ENCODE measurements at places on chromosomes 1 and 21.

DNA sequence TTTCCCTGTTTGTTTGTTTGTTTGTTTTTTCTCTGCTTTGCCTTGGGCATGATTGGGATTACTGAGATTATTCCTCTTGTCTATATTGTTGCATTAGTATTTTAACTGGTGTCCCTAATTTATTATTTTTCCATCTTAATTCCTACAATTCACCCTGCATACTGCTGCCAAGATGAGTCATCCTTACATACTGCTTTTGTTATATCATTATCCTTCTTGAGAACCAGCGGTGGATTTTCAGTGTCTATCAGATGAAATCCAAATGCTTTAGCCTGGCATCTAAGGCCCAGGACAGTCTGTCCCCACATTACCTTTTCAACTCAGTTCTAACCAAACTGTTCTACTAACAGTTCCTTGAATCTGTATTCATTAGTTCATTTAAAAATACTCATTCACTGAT lies 101.7 kb downstream of the OLFML2B start:
- no peak for DNase-seq

DNA sequence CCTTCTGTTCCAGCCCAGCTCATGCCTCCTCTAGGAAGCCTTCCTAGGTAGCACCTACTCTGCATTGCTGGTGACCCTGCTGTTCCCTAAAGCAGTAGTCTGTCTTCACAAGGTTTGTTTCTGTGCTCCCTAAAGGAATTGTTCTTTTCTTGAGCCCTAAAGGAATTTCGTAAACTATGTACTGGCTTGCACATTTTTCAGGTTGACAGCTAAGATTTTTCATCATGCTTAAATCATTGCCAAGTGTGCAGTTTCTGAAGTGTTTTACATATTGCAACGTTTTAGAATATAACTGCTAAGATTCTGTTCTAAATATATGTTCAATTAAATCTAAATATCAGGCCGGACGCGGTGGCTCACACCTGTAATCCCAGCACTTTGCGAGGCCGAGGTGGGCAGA lies 13.1 kb downstream of the S100A16 start:
- no peak for DNase-seq

GRCh38 chr1:203818399-203818798 lies 23.0 kb downstream of the ZBED6 start:
- no peak for DNase-seq

DNA sequence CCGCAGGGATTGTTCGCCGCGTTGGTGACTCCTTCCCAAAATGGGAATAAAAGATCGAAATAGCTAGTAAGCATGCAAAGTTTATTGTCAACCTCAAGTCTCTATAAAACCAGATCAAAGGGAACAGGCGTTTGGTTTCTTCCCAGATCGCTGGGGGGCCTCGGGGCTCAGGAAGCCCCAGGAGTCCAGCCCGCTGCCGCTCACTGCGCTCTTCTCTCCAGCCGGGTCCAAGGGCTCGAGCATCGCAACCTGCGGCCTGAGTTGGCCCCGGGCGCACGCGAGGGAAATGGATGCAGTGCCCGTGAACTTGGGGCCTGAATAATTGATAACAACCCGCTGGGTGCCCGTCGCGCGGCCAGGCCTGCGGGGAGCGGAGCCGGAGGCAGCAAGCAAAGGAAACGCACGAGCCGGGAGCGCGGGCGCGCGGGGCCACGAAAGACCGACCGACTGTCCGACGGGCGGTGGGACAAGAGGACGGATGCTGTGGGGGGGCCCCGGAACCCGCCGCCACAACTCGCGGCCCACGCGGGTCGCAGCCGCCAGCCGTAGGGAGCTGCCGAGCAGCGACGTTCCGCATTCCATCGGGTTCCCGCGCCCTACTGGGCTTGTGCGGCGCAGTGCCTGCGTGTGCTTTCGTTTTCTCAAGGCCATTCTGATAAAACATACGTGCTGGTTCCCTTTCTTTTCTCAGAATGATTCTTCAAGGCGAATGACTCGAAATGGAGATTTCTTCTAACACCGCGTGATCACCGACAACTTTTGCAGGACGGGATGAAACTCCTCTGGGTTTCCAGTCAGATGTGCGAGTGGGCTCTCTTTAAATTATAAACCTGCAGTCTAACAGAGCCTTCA lies 14.0 kb upstream of the ALX3 start:
- peak; percentile 43 for DNase-seq

DNA sequence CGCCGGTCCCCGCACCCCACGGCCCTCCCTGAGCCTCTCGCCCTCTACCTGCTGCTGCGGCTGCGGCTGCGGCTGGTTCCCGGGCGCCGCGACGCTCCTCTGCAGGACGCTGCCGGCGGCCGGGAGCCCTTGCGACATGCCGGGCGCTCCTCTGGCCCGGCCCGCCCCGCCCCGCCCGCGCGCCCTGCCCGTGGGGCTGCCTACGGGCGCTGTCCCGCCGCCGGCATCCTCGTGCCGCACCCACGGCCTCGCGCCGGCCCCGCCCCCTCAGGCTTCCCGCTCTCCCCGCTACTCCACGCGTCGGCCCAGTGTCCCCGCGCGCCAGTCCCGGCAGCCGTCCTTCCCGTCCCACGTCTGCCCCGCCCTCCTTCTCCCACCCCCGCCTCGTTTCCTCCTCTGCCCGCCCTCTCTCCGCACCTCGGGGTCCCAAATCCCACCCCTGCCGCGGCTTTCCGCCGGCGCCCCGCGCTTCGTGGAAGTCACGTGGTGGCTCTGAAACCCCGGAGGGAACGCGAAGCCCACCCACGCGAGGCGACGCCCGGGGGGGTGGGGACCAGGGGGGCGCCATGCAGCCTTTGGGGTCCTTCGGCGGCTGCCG lies at the start of gene BATF3:
BATF3 (minus strand) TSS at position 216 of the 598 bp plus-strand sequence; CDS start at position 138, 78 bp downstream.
- DNase-seq = peak; percentile 57

DNA sequence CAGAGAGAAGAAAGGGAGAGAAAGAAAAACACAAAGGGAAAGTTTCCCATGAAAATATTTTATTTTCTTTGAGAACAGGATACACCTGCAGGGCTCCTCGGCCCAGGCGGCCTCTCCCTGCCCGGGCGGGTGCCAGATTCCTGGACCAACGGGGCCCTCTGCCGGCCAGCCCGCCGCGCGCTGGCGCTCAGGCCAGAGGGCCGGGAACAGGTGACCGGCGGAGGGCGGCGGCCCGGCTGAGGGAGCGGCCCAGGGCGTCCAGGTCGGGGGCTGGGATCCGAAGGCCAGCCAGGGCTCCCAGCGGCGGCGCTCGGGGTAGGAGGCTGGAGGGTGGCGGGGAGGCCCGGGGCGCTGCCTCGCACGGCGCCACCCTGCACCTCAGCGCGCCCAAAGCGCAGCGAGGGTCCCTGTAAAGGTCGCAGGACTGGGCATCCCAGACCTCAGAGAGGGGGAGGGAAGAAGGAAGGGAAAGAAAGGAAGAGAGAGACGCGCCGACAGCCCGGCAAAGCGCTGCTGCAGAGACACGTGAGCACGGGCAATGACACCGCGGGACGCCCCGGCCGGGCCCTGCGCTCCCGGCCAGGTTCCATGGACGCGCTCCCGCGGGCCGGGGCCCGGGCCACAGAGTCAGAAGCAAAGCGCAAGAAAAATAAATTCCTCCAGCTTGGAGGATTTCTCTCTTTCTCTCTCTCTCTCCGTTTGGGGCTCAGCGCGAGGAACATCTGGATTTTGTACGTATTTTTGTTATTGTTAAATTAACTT lies 927 bp downstream of the WNT9A start:
- peak; percentile 91 for DNase-seq

DNA sequence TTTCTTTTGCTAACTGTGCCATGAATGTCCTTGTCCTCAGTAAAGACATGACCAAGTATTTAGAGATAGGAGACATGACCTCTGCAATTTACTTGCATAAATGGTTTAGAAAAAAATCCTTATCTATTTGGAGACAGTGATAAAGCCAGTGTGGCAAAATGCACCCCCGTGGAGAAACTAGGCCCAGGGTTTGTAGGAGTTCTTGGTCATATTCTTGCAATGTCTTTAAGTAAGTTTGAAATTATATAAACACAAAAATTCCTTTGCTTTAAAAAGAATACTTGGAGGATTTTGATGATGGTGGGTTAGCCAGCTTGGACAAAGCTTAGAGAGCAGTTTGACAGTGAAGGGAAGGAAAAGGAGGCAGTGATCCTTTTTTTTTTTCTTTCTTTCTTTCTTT lies 101.9 kb upstream of the SLC45A1 start:
- no peak for DNase-seq

Data from MG63 (cell line).